ENCODE measurements at places on chromosomes 2 and 18.

GRCh38 chr2:133780099-133780996 is 212.1 kb upstream of the NCKAP5 start:
- DNase-seq: no peak

- no peak for DNase-seq
Measured at GRCh38 chr2:127082974-127083373, 24.0 kb downstream of the BIN1 start.

DNA sequence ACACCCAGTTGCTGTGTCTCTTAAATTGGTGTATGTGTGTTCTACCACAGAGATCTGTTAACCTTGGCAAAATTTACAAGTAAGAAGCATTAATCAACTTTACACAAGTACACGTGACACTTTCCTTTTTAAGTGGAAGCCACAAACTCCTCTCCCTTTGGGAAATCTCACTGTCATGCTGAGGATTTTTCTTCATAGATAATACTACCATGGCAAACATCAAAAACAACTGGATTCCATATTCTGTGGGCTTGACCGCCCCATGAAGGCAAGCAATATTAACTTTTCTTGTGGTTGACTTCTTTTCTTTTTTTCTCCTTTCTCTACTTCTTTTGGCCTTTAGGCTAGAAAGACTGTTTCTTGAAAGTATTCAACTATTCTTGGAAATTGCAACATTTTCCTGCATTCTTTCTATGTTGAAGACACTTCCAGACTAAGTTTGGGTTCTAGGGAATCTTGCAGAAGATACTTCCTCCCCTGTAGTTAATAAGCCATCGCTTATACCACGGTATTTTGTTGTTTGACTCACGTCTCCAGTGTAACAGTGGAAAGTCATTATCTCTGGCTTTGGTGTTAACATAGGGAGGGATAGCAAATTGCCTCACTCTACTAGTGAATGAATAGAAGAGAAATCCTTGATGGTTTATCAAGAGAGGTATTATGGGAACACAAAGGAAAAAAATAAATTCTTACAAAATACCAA is 79.5 kb downstream of the SLC8A1 start:
- no peak for DNase-seq

GRCh38 chr2:117931978-117932377 is 81.9 kb downstream of the CCDC93 start:
- DNase-seq: no peak

DNA sequence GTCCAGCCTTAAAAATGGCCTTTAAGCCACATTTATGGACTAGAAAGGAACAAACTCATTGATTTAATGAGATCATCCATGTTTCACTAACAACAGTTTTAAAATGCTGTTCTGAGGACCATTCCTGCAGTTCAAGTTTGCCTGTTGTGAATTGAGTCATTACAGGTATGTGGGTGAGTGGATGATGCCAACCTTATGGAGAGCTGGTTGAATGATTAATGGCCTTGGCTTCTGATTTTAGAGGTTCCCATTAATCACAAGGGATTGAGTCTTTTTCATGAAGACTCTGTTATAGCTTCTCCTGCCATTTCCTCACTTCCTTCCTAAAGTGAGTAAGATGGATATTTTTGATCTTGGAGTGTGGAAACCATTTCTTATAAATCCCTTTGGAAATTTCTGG is 459.8 kb upstream of the SLC14A2 start:
- no peak for DNase-seq

- DNase-seq: peak; percentile 54
Measured at GRCh38 chr18:6414723-6415417, at the start of gene L3MBTL4. Gene L3MBTL4, minus strand, starts transcription at chr18:6414911. Its CDS starts 103,286 bp downstream, at chr18:6311625.

DNA sequence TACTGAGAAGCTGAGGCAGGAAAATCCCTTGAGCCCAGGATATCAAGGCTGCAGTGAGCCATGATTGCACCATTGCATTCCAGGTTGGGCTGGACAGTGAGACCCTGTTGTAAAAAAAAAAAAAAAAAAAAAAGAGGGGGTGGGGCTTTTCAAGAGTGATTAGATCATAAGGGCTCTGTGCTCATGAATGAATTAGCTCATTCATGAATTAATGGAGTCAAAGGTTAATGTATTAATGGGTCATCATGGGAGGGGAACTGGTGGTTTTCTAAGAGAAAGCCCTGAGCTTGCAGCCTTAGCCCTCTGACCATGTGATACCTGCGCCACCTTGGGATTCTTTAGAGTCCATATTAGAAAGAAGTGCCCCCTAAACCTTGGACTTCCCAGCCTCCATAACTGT is 4.5 kb downstream of the SLC19A3 start:
- no peak for DNase-seq

DNA sequence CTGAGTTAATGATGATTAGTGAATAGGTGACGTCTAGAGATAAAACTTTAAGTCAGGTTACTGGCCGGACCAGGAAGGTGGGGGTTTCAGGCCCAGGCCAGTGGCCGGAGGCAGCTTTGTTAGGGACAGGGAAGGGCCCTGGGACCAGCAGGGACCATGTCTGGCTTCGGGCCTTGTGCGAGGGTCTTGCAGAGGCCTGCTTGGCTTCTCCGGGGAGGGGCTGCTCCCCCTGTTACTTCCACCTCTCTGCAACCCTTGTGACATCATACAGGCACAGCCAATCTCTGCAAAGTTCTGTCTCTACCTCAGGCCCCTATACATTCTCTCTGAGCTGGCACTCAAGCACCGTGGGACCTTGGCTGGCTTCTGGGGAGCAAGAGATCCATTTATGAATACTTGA is at the start of gene ALLC:
TSS of gene ALLC (plus strand) at position 320 of the 400 bp plus-strand sequence. CDS start 12,958 bp downstream, outside the sequence.
- DNase-seq: no peak

DNA sequence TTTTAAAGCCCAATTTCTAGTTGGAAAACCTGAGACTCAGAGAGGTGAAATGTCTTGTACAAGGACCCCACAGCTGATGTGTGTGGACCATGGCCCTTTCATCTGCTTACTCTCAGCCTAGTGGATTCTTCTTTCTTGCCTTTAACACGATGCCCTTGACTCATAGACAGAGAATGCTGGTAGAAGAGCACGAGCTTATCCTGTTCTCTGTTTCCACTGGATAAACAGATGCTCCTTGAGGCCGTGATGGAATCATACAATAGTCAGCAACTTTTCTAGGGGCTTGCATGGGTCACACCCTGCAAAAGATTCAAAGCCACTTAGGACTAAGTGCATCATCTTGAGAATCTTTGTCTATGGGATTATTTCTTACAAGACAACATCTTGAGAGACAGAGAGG is 50.9 kb downstream of the MYCN start:
- DNase-seq: no peak

DNA sequence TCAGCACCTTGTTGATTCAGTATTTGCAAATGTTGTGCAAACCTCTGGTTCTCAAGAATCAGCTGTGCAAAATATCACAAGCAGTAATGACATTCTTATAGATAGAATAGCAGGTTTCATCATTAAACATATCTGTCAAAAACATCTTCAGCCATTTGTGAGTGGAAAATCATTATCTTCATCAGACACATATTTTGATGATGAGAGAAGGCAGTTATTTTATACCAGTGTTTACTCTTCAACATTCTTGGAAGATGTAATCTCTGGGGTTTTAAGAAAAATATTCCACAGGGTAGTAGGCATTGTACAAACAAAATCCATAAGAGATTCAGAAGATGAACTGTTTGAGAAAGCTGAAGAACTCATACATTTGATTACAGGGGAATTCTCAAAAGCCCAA is 64.3 kb downstream of the FSIP2 start:
- DNase-seq: no peak

DNA sequence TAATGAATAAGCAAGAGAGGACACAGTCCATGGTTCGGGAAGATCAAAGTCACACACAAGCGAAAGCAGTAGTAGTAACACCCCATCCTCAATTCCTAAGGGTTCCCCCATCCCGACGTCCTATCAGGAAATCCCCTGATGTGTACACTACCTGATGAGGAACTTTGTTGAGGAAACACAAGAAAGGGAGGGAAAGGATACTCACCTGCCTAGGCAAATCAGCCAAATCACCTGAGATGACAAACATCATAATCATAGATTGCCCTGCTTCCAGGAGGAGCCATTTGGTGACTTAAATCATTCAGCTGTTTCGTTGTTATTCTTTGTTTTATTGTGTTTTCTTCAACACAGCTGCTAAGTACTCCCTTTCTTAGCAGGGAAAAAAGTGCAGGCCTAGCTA is 55.5 kb upstream of the SPOPL start:
- no peak for DNase-seq

DNA sequence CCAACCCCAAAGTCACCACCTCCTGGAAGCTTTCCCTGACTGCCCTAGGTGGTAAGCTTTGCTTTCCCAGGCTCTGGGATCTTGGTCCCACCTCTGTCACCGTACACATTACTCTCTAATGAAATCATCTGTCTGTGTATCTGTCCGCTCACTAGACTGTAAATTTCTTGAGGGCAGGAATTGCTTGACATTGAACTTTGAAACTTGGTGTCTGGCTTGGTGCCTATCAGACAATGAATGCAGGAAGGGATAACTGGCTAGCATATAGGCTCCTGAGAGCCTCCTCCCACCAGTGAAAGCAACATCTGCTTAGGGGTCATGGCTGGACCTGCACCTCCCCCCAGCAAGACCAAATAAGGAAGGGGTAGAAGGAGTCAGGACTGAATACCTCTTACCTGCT is 155.7 kb downstream of the TNS1 start:
- no peak for DNase-seq

DNA sequence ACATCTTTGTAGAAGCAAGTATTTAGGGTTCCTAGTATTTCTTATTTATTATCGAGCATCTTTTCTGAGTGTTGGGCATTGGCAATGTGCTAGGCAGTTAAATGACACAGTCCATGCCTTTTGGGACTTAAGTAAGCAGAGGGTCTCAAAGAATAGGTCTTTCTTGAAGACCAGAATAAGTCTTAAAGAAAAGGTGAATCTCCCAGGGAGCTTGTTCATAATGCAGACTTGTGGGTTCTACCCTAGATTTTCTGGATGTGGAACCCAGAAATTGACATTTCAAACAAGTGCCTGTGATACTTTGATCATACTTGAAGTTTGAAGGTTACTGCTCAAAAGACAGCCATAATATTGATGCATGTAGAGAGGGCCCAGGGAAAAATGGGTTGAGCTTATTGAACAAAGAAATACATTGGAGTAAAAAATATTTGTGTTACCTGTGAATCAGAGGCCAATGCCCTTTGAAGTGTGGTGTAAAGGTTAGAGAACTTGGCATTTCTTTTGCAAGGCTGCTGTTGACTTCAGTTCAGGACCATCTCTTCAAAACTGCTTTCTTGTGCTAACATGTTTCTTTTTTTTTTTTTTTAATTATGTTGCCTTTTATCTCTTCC is 24.4 kb downstream of the RPL37A start:
- DNase-seq: no peak

- no peak for DNase-seq
Measured at GRCh38 chr2:69645031-69645431, 1.5 kb upstream of the AAK1 start.

GRCh38 chr18:37341473-37342086 is 224.0 kb downstream of the CELF4 start:
- DNase-seq: no peak

DNA sequence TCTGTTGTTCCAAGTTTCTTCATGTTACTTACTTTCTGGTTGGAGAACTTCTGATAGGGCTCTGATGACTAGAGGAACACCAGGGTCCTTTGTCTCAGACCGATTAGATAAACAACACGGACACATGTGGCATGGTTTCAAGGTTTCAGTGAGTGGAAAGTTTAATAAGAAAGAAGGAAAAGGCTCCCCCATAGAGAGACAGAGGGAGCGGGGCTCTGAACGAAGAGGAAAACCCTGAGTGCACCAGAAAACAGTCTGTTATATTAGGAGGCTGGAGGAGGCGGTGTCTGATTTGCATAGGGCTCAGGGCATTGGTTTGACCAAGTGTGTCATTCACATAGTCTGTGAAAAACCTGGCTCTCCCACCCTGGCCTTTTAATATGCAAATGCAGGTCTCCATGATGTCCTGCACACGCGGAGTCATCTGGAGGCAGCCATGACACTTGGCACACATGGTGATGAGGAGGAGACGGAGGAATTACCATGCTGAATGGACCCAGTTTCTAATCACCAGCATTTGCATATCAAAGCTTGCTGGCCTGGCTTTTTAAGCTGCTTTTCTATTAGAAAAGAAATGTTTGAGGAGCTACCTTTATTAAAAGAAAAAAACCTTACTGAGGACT is 94.2 kb downstream of the PTPN4 start:
- no peak for DNase-seq

DNA sequence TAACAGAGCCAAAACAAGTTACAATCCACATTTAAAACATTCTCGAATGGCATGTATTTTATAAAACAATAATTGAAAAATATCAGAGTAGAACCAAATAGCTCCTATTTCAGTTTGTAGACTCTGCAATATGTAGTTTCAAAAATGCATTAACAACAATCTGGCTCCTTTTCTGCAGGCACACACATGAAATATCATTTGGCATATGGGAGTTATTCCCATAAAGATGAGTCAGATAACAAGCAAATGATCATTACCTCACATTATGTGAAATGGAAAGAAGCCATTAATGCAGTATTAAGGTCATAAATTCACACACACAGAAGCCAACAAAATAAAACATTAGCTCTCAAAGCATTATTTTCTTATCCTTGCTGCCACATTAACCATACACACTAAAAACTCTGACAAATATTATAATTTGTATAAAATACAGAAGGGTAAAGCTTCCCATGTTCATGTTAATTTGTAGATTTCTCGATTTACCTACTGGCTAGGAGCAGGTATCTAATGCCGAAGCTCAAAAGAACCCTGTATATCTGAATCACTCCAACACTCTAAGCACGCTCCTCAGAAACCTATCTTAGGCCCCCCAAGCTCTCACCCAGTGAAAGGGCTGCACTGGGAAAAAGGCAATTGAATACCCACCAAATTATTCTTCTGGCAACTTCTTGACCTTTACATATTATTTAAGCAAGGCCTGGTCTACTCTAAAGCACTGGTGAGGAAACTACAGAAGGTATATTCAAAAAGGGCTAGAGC is 13.8 kb downstream of the NBAS start:
- DNase-seq: no peak

DNA sequence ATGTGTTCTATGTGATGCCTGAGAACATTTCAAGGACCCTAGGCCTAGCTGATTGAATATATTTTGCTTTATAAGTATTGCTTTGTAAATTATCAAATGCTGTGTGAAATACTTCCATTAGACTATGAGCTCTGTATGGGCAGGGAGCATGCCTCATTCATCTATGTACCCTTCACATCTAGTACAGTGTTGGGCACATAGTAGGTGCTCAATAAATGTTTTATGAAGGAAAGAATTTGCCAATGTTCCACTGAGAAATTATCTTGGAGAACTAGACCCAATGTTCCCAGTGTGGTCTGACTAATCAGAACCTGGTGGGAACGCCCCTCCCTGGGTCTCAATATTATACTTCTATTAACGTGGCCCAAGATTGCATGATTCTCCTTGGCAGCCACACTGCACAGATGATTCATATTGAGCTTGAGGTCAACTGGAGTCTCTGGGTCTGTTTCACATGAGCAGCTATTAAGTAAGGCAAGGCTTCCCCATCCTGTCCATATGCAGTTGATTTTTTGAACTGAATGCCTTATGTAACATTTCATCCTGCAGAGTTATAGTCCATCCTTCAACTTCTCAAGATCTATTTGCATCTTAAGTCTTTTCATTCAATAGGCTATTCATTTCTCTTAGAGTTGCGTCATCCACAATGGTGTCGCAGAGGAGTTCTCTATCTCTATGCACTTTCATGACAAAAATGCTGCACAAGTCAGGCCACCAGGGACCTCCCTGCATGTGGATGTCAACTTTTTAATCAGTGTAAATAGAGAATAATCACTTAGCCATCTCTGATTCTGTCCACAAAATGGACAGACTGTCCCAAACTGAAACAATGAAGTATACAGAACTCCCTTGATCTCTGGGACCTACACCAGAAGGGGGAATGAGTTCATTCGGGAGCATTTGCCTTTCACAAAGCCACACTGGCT is 257.6 kb downstream of the CYP26B1 start:
- no peak for DNase-seq

GRCh38 chr18:10928011-10928771 is 221.2 kb downstream of the PIEZO2 start:
- no peak for DNase-seq
